Uterine smooth muscle cell (primary cell): ENCODE measurements at places on chromosomes 2 and 18. TPM values are rescaled to one million over a fixed set of nuclear protein-coding genes. Genes with fewer than 3 reads are reported as not detected.

AGAP1 gene
- total RNA-seq: 11.8 and 11.9 TPM in 2 replicates

IMPA2 gene
- total RNA-seq: 11.7 and 19.1 TPM in 2 replicates

NAB1 gene
- total RNA-seq: 29.0 and 34.6 TPM in 2 replicates

NT5C1B gene
- 0.33 TPM in 1 of 2 replicates, not detected in the other for total RNA-seq

NXPH2 gene
- total RNA-seq: not detected in 2 replicates

ATP9B gene
- 24.7 and 26.5 TPM in 2 replicates for total RNA-seq

MSGN1 gene
- total RNA-seq: not detected in 2 replicates

LTBP1 gene
- total RNA-seq: 502 and 503 TPM in 2 replicates

FBLN7 gene
- 1.1 and 2.4 TPM in 2 replicates for total RNA-seq

ZAP70 gene
- total RNA-seq: 0.12 TPM in 1 of 2 replicates, not detected in the other

ZCCHC2 gene
- 5.6 and 8.2 TPM in 2 replicates for total RNA-seq

POTEJ gene
- total RNA-seq: not detected in 2 replicates

AMER3 gene
- total RNA-seq: not detected in 2 replicates

IGFBP5 gene
- 201 and 731 TPM in 2 replicates for total RNA-seq

OTOS gene
- not detected in 2 replicates for total RNA-seq

TIMM21 gene
- 25.0 and 51.6 TPM in 2 replicates for total RNA-seq

SLC5A7 gene
- total RNA-seq: not detected in 2 replicates

DPP10 gene
- total RNA-seq: not detected in 2 replicates

ACKR3 gene
- total RNA-seq: 0.25 TPM in 1 of 2 replicates, not detected in the other

SATB2 gene
- total RNA-seq: 4.9 and 6.6 TPM in 2 replicates

SH3YL1 gene
- 27.3 and 41.2 TPM in 2 replicates for total RNA-seq

SFT2D3 gene
- 5.5 and 5.9 TPM in 2 replicates for total RNA-seq

CNDP1 gene
- total RNA-seq: 0.12 TPM in 1 of 2 replicates, not detected in the other

ERICH2 gene
- total RNA-seq: 0.33 and 1.6 TPM in 2 replicates

ABCB6 gene
- 28.1 and 38.4 TPM in 2 replicates for total RNA-seq
